ENCODE measurements at places on chromosomes 1 and 21.

GRCh38 chr1:217527151-217527550 lies 103.7 kb downstream of the GPATCH2 start:
- no peak for DNase-seq

DNA sequence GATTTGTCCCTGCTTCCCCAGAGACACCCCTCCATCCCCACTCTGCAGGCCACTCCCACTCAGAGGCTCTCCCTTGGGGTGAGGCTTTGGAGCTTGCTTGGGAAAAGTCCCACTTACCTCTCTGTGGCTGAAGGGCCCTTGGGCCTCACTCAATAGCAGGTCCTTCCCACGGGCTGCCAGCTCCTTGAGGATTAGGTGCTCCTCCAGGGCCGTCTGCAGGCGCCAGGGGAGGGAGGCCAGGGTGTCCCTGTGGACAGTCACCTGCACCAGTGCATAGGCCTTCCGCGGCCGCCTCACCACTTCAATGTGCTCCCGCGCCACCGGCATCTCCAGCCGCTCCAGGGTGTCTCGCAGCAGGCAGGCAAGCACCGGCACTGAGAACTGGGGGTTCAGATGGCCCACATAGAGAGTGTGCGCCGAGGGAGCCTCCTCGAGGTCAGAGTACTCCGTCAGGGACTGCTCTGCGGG lies 1.4 kb downstream of the SLFNL1 start:
- no peak for DNase-seq

GRCh38 chr1:89198491-89199072 lies at the start of gene GBP4:
TSS of gene GBP4 (minus strand) at chr1:89198942. CDS start at chr1:89198834, 108 bp downstream.
- peak; percentile 65 for DNase-seq

- DNase-seq, result no peak
Observed at GRCh38 chr1:41571041-41571440, 86.6 kb upstream of the EDN2 start.

DNA sequence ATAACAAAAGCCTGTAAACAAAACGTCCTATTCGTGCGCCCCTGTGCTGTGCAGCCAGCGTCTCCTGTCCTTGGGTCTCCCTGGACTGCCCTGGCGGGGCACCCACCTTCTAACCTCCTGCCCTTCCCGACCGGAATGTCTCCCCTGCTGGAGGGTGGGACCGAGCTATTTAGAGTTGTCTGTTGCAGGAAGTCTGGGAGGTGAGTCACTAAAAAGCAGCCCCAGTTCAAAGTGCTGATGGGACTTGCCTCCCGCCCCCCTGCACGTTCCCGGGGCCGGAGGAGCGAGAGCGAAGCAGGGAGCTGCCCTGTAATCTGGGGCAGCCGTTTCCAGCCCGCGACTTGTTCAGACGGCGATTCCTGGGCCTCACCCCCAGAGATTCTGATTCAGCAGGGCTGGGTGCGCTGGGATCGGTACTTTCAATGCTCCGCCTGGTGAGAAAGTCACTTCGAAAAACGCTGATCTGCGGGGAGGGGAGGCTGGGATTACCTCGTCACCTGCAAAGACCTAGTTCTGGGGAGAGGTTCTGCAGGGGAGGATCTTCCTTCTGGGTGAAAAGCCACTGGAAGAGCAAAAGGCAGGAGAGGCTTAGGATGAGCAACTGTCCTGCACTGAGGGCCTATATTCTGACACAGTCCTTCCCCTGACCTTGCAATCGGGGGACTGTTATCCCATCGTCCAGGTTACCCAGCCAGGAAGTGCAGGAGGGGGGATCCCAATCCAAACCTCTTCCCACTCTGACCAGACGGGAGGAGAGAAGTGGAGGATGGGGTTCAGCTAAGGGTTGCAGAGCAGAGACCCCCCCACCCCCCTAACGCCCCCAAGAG lies 1.2 kb upstream of the DHRS3 start:
- DNase-seq, result peak; percentile 90

- no peak for DNase-seq
Observed at GRCh38 chr1:208149776-208150514, 94.2 kb downstream of the PLXNA2 start.
